Effector memory CD8-positive, alpha-beta T cell (primary cell): ENCODE measurements at places on chromosomes 2 and 18.

- peak; percentile 25 for DNase-seq
Measured at GRCh38 chr2:222861411-222862105, 722 bp downstream of the ACSL3 start.

GRCh38 chr2:36528766-36529392 is 69.1 kb downstream of the FEZ2 start:
- DNase-seq: no peak

- DNase-seq: no peak
Measured at GRCh38 chr2:24749069-24749691, 44.0 kb downstream of the PTRHD1 start.

- DNase-seq: no peak
Measured at GRCh38 chr2:25740810-25741381, 67.5 kb upstream of the DTNB start.

DNA sequence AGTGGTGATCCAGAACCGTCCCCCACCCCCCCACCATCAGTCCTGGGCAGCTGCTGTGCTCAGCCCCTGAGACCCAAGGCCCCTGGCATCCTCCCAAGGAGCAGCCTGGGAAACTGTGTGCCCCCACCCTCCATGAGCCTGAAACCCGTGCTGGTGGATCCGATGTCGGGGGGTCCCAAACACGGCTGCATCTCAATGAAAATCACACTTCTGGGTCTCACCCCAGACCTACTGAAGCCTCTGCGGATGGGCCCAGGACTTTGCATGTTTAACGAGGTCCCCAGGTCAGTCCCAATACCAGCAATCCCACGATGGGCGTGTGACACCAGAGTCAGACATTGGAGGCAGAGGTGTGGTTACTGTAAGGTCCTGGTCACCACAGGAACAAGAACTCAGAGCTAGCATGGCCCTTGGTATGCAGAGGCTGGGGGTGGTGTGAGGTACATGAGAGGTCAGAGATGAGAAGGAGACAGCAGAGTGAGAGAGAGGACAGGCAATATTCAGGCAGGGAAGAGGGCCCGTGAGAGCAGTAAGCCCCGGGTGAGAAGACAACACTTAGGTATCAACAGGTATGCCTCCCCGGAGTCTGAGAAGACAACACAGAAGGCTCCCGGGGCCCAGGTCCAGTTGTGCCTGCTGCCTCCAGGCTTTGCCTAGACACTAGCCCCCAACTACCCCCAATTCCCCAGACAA is 32.6 kb downstream of the MRPL35 start:
- no peak for DNase-seq

- DNase-seq: no peak
Measured at GRCh38 chr2:138187221-138187620, 222.9 kb downstream of the HNMT start.

GRCh38 chr2:17878281-17879136 is at the start of gene KCNS3:
Gene KCNS3 (plus strand): TSS chr2:17878667. CDS start chr2:17931009, 52,342 bp downstream.
- DNase-seq: no peak

GRCh38 chr2:47225061-47225783 is 70.1 kb upstream of the STPG4 start:
- DNase-seq: no peak

- DNase-seq: no peak
Measured at GRCh38 chr2:114061566-114062098, 171.7 kb downstream of the ACTR3 start.

- no peak for DNase-seq
Measured at GRCh38 chr2:177952151-177952550, 120.4 kb downstream of the PDE11A start.

GRCh38 chr18:52009958-52010357 is 330.0 kb upstream of the DCC start:
- no peak for DNase-seq

DNA sequence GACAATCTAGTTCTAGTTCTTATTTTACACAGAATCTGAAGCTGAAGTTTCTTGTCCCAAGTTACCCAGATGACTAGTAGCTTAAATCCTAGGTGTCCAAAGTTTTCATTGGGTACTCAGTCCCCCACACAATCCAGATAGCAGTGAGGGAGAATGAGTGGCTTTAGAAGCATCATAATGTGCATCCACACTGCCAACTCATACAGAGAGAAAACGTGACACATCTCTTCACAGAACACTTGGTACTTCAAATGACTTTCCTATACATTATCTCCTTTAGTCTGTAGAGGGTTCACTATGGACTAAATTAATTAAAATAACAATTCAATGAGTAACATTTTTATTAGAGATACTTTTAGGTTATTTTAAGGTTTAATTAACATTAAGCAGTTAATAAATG is 45.2 kb downstream of the STRADB start:
- no peak for DNase-seq
